ENCODE measurements at places on chromosomes 2 and 18.

- no peak for DNase-seq
Measured at GRCh38 chr18:76480913-76481312, 14.1 kb downstream of the ZNF516 start.

DNA sequence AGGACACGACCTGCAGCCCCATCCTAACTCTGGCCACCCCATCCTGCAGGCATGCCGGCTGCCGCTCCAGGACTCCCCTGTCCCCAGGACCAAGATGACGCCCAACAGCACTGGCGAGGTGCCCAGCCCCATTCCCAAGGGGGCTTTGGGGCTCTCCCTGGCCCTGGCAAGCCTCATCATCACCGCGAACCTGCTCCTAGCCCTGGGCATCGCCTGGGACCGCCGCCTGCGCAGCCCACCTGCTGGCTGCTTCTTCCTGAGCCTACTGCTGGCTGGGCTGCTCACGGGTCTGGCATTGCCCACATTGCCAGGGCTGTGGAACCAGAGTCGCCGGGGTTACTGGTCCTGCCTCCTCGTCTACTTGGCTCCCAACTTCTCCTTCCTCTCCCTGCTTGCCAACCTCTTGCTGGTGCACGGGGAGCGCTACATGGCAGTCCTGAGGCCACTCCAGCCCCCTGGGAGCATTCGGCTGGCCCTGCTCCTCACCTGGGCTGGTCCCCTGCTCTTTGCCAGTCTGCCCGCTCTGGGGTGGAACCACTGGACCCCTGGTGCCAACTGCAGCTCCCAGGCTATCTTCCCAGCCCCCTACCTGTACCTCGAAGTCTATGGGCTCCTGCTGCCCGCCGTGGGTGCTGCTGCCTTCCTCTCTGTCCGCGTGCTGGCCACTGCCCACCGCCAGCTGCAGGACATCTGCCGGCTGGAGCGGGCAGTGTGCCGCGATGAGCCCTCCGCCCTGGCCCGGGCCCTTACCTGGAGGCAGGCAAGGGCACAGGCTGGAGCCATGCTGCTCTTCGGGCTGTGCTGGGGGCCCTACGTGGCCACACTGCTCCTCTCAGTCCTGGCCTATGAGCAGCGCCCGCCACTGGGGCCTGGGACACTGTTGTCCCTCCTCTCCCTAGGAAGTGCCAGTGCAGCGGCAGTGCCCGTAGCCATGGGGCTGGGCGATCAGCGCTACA lies 2.1 kb downstream of the GPBAR1 start:
- DNase-seq: no peak

DNA sequence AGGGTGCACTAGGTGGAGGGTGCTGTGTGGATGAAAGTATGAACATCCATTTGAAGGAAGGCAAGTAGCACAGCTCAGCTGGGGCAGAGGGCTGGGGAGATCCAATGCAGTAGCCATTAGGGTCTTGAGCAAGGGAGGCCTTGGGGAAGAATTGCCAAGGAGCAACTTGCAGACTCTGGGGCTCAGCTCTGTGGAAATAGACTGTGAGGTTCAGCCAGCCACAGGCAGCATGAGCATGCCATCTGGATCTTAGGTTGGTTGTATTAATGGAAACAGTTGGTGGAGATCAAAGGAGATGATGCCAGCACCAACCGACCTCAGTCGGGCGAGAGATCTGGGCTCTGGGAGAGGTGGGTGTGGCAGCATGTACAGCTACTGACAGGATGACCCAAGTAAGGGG lies 5.6 kb downstream of the ZAP70 start:
- DNase-seq: no peak

DNA sequence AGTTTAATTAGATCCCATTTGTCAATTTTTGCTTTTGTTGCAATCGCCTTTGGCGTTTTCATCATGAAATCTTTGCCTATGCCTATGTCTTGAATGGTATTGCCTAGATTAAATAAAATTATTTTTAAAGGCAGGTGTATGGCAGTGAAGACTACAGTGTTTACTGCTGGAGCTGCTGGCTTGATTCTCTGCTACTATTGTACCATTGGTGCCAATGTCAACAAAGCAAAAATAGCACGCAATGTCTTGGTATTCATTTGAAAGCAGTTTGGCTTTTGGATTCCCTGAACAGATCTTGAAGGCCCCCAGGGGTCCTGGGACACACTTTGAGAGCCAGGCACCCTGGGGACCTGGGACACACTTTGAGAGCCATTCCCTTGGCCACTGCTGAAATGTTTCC lies 125.4 kb upstream of the ACKR3 start:
- DNase-seq: no peak

DNA sequence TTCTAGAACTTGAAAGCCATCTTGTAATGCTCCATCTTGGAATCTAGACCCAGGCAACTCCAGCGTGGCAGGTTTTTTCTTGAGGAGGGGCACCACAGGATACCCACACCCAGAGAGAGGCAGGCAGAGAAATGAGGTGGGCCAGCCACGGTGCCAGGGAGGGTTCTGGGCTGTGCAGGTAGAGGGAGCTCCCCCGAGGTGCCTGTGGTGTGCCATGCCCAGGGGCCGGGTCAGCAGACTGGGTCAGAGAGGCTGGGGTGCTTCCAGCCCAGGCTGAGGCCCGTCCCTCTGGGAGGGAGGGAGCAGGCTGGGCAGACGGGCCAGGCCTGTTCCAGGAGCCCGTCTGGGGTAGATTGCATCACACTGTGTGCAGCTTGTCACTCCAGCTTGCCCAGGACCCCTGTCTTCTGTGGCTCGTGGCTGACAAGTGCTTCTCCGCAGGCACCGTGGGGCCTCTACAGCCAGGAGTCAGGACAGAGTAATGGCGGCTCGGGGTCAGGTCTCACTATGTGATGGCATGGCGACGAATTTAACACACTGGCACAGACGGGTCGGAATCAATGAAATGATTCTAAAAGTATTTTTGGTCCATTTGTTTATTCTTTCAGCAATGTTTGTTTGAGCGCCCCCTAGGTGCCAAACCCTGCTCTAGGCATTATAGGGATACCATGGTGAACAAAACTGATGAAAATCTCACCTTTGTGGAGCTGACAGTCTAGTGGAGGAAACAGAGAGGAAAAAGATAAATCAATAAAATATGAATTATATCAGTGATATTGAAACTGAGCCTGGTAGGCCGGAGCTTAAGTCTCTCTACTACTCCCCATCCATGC lies 144.0 kb downstream of the ACOXL start:
- DNase-seq: no peak

DNA sequence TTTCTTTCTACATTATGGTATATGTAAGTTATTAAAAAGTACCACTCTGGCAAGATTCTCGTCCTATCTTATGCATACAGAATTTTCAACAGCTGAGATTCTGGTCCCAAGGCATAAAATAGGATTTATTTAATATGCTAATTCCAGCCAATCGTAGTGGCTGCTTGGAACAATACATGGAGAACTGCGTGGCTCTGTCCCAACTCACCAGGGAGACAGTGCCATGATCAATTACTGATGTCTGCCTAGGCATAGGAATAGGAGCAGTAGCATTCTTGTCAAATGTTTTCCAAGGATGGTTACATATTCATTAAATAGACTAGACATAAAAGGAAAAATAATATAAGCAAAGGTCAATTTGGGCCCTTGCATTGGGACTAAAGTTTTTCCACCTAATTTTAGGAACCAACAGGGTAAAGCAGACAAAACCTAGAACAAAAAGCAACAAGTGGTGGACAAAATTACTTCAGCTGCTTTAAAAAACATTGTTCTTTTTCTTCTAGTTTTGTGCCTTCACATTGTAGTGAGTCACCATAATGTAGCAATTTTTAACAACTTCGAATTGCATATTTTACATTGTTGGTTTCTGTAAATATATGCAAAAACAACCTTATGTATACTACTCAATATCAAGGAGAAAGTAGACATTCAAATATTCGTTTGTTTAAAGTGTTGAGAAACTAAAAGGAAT lies 232.8 kb upstream of the ATP5MC3 start:
- no peak for DNase-seq

- no peak for DNase-seq
Measured at GRCh38 chr18:8041526-8042111, 474.5 kb downstream of the PTPRM start.

DNA sequence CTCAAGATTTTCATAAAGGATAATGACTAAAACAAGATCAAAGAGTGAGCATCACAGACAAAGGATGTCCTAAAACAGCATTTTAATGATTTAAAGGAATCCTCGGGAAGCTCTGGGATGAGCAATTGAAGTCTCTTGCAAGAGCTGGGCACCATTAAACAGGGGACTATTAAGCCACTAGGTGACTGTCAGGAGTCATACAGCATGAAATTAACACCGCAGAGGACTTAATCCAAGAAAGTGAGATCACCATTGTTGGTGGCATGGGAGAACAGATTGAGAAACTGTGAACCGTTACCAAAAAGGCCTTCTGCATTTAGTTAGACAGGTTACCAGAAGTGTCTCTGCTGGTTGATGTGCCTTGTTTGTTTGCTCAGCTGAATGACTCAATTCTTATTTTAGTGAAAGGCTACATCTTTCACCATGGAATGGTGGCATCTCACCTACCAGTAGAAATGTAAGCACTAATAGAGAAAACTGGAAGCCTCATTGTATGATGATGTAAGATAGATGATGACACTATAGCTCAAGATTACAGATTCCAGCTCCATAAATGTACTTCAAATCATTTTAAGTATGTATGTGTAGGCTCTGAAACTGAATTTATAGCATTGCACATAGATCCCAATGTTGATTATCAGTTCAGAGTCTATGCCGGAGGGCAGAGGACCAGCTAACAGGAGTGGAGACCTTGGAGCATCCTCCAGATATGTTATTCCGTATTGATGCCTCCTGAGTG lies 427.6 kb downstream of the SUCLG1 start:
- DNase-seq: no peak

DNA sequence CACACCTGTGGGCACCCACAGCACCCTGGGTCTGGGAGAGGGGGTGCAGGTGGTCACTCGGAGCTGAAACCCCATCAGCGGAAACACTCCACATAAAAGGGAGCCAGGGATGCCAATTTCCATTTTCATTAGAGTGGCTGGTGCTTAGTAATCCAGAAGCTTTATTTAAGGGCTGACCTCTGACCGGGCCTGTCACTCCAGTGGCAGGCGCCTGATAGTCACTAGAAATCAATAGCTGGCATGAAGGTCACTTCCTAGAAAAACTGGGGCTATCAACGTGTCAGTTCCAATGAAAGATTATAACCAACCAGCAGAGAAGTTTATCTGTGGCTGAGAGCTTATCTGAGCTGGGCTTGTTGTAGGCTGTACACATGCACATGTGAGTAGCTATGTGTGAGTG lies 333.7 kb upstream of the SKOR2 start:
- no peak for DNase-seq

DNA sequence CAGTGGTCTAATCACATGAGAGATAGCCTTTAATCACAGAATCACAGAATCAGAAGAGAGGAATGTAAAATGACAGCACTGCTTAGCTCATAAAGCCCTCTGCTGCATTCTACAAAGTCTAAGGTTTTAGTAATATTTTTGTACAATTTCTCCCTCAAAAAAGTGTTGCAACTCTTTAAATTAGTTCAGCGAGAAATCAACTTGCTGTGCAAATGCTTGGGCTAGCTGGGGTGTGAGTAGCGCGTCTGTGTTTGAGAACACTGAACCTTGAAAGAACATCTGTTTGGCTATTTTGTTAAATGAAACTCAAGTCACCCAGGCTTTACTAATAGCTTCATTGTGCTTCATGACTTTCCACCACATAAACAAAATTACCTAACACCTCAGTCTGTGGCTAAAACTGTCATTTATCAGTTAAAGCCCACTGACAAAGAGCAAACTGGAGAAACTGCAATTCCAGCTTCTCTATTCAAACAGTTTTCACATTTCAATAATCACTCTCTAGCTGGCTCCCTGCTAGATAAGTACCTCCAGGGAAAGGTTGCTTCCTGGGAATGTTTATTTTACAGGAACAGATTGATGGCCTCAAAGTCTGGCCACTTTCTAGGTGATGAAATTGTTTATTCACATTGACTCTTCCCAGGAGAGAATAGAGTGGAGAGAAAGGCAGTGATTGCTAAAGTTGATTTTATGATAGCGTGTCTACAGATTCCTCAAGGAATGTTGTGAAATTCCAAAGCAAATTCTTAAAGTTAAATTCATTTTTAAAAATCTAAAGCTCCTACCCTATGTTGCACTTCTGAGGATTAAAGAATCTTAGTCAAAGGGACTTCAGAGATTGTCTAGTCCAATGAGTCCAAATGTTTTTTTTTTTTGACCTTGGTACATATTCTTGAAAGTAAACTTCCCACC lies 36.0 kb upstream of the STAT1 start:
- peak; percentile 86 for DNase-seq

DNA sequence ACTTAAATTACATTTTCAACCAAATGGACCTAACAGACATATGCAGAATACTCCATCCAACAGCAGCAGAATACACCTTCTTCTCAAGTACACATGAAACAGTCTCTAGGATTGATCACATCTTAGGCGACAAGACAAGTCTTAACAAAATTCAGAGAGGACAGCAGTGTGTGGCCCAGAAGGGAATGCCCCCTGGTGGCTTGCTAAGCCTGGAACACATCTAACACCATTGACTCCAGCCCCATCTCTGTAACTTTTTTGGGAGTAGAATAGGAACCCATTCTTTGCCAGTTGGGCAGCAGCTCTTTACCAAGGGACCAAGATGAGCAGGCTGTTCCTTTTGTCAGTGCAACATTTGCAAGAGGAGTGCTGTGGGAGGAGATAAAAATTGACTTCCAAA lies 249.9 kb downstream of the PLCL1 start:
- DNase-seq: peak; percentile 6

DNA sequence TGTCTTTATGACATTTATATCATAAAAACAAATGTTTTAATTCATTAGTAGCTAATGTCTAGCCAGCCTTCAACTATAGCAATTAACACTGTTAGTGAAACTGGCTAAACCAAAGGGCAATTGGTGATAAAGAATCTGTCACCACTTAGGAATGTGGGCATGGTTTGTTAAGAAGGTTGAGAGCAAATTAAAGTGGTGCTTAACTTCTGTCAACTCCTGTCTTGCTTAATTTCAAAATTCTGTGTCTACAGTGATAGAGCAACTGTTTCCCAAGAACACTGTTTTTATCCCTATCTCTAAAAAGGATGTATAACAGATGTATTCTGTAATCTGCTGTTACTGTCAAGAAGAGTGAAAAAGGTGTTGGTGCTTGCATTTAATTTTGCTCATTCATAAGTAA lies 36.5 kb downstream of the CFAP36 start:
- DNase-seq: peak; percentile 4

GRCh38 chr2:71800106-71800809 lies 346.9 kb downstream of the DYSF start:
- DNase-seq: no peak

- no peak for DNase-seq
Measured at GRCh38 chr18:22241921-22242361, 72.6 kb downstream of the GATA6 start.

DNA sequence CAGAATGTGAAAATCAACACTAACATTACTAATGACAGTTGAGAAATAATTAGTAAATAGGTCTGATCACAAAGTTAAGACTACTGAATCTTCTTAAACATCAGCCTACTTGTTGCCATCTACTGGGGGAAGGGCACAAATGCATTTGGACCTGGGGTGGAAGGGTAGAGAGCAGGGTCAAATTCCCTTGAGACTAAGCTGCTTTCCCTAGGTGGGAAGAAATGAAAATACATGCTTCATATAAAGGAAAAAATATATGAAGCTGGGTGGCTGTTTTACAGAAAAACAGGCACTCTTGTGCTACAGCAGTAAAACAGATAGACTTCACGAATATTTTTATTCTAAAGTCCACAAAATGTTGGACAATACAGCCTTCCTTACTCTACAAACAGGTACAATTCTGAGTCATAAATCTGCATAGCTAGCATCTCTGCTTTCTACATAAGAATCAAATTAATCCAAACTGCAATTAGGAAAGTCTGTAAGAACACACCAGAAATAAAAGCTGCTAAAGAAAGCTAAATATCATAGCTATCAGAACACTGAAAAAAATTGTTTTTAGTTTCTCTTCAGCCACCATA lies 10.9 kb downstream of the TRIP12 start:
- DNase-seq: peak; percentile 18

Measured in HCEC 1CT (cell line).